ENCODE measurements at places on chromosomes 2 and 18.

DNA sequence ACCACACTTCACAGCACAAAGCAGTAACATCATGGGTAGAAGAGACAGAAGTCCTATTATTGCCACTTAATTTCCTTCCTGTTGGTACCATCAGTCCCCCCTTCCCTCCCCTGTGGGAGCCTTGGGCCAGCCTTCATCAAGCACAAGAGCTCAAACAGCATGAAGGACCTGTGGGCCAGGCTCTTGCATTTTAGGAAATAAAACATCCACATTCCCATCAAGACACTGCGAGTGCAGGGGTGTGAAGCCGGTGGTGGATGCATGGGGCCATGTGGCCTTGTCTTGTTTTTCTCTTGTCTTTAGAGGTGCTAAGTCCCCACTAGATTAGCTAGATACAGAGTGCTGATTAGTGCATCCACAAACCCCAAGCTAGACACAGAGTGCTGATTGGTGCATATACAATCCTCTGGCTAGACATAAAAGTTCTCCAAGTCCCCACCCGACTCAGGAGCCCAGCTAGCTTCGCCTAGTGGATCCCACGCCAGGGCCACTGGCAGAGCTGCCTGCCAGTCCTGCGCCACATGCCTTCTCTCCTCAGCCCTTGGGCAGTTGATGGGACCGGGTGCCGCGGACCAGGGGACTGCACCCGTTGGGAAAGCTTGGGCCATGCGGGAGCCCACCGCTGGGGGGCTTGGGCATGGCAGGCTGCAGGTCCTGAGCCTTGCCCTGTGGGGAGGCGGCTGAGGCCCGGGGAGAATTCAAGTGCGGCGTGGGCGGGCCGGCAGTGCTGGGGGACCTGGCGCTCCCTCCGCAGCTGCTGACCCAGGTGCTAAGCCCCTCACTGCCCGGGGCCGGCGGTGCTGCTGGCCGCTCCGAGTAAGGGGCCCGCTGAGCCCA is 14.7 kb upstream of the PXDN start:
- DNase-seq = no peak
- peaks cover 35% of the 10 kb centered on the region for H3K27me3 ChIP-seq
- no peaks in the 10 kb centered on the region for H3K36me3 ChIP-seq
- no peak overlapping the region for H3K27ac ChIP-seq
- H3K4me1 ChIP-seq = no peaks in the 10 kb centered on the region

DNA sequence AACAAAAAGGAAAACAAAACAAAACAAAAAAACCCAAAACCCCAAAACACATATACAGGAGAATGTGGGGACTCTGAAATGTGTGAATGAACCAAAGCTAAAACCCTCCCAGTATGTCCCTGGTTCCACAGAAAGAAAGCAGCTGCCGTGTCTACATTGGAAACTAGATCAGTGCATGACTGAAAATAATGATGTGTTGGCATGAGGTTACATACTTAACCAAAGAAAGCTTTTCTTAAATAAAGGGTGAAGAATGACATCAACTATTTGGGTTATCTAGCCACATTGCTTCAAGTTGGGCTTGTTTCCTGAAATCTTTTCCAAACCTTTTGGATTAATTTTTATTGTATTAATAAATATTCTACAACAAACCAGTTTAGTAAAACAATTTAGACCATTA is 91.9 kb upstream of the FN1 start:
- no peaks in the 10 kb centered on the region for H3K36me3 ChIP-seq
- no peaks in the 10 kb centered on the region for H3K27me3 ChIP-seq

DNA sequence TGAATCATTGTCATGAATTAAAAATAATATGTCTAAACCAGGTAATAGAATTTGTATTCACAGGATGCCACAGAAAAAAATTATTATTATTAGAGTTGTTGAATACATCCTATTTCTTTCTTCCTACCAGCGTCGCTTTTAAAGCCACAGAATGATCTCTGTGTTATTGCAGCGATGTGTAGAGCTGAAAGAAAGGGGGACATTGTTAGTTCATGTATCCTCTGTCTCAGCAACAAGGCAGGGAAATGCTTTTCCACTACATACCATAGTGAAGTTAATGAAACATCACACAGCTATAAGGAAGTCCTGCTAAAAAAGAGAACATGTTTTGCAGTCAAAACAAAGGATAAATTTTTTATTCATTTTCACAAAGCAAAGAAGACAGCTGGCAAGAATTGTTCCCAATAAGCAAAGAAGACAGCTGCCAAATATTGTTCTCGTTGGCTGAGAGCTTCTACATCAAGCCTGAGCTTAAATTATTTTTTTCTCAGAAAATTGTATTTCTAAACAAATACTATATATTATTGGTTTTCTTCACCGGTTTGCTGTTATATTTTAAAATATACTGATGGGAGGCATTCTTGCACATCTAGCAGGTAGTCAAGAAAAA is 1234.4 kb downstream of the SUCLG1 start:
- H3K27ac ChIP-seq = no peak overlapping the region
- DNase-seq = no peak
- no peaks in the 10 kb centered on the region for H3K4me1 ChIP-seq
- H3K4me3 ChIP-seq = no peak overlapping the region

GRCh38 chr18:35344736-35345459 is 678 bp upstream of the ZNF24 start:
- no peaks in the 10 kb centered on the region for H3K27me3 ChIP-seq
- H3K27ac ChIP-seq = peak overlapping the region; percentile 98
- peaks cover 9% of the 10 kb centered on the region for H3K36me3 ChIP-seq

DNA sequence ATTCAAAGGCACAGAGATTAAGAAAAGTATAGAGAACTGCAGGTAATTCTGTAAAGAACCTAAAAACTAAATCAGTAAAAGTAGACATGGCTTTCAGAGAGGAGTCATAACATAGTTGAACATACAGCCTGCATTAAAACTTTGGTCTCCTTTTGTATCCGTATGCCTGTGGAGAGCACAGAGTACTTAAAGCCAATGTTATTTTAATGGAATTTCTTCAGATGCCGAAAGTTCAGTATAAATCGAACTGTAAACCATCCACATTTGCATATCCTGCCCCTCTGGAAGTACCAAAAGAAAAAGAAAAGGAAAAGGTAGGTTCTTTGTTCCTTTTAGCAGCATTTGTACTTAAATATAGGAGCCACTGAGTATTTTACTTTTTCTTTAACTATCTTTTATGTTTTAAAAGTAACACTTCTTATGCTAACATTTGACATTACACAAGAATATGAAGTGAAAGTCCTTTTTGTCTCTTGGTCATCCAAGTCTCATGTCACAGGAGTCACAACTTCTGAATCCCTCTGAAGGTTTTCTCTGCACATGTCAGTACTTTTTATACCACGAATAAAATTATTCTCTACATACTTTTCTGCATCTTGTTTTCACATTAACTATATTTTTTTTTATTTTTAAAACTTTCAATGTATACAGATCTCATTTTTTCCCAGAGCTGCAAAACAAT is 34.9 kb upstream of the ARMC9 start:
- H3K36me3 ChIP-seq = peaks cover 15% of the 10 kb centered on the region
- H3K27ac ChIP-seq = no peak overlapping the region
- DNase-seq = no peak
- H3K4me3 ChIP-seq = no peak overlapping the region
- no peaks in the 10 kb centered on the region for H3K4me1 ChIP-seq
- no peaks in the 10 kb centered on the region for H3K27me3 ChIP-seq

DNA sequence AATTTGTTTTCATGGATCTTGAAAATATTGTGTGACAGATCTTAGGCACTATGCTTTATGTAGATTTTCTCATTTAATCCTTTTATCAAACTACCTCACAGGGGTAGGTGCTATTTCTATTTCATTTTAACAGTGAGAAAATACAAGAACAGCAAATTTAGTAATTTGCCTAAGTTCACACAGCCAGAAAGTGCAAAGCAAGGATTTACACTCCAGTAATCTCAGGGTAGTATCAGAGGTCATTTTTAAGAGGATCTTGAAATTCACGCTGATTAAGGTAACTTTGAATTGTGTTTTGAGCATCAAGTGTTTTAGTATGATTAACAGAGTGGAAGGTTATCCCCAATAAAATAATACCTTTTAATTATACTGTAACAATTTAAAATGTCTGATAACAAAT is 10.1 kb upstream of the KCNJ3 start:
- no peaks in the 10 kb centered on the region for H3K27me3 ChIP-seq
- DNase-seq = no peak
- H3K4me3 ChIP-seq = no peak overlapping the region
- H3K36me3 ChIP-seq = no peaks in the 10 kb centered on the region
- no peaks in the 10 kb centered on the region for H3K4me1 ChIP-seq
- H3K27ac ChIP-seq = no peak overlapping the region

DNA sequence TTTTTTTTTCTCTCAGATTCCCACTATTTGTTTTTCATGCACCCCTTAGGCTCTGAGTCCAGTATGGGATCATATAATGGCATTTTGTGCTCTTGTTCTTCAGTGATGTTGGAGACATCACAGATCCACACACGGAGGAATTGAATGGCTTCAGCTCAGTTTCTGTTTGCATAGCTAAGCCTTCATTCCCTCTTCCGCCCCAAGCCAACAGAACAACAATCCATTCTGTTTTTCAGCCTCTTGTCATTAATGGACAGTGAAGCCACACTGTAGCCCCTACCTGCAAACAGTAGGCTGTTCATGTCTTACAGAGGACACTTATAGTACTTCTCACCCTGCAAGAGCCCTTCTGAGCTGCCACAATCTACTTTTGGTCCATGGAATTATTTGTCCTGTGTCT is 64.0 kb upstream of the ZSWIM2 start:
- no peaks in the 10 kb centered on the region for H3K27me3 ChIP-seq
- no peak for DNase-seq
- H3K36me3 ChIP-seq = no peaks in the 10 kb centered on the region
- no peak overlapping the region for H3K27ac ChIP-seq
- H3K4me3 ChIP-seq = no peak overlapping the region

GRCh38 chr2:173291412-173291811 is 63.3 kb upstream of the CDCA7 start:
- no peaks in the 10 kb centered on the region for H3K27me3 ChIP-seq
- no peak overlapping the region for H3K27ac ChIP-seq
- no peaks in the 10 kb centered on the region for H3K4me1 ChIP-seq
- DNase-seq = no peak
- H3K4me3 ChIP-seq = no peak overlapping the region
- no peaks in the 10 kb centered on the region for H3K36me3 ChIP-seq

- H3K4me1 ChIP-seq = no peaks in the 10 kb centered on the region
- H3K27me3 ChIP-seq = no peaks in the 10 kb centered on the region
- no peak overlapping the region for H3K4me3 ChIP-seq
- no peak overlapping the region for H3K27ac ChIP-seq
- peaks cover 13% of the 10 kb centered on the region for H3K36me3 ChIP-seq
- no peak for DNase-seq
Observed at GRCh38 chr2:230205721-230206120, 14.1 kb downstream of the SP110 start.

- no peaks in the 10 kb centered on the region for H3K27me3 ChIP-seq
- peak overlapping the region; percentile 72 for H3K4me3 ChIP-seq
- H3K27ac ChIP-seq = peak overlapping the region; percentile 68
Observed at GRCh38 chr2:39778233-39778632, 825 bp downstream of the THUMPD2 start.

DNA sequence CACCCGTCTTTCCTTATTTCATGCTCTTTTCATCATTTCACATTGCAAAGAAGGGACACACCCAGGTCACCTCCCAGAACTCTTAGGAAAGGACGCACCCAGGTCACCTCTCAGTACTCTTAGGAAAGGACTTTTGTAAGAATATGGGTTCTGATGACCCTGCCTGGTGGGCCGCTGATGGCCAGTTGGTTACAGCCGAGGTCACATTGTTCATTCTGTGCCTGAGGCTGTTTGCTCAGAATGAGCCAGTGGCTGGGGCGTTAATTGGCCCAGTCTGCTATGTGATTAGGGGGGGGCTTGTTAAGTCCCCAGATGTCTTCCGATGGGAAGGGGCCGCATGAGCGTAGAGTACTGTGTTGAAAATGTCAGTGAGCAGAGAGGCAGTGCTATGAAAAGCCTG is 9.4 kb downstream of the MLPH start:
- no peak overlapping the region for H3K27ac ChIP-seq
- H3K4me1 ChIP-seq = no peaks in the 10 kb centered on the region
- H3K4me3 ChIP-seq = no peak overlapping the region
- no peak for DNase-seq
- H3K36me3 ChIP-seq = no peaks in the 10 kb centered on the region
- H3K27me3 ChIP-seq = peaks cover 2% of the 10 kb centered on the region

- H3K4me1 ChIP-seq = no peaks in the 10 kb centered on the region
- no peak overlapping the region for H3K4me3 ChIP-seq
- H3K27ac ChIP-seq = no peak overlapping the region
- peaks cover 11% of the 10 kb centered on the region for H3K27me3 ChIP-seq
- DNase-seq = no peak
Observed at GRCh38 chr2:29917781-29918180, 3.6 kb downstream of the ALK start.

DNA sequence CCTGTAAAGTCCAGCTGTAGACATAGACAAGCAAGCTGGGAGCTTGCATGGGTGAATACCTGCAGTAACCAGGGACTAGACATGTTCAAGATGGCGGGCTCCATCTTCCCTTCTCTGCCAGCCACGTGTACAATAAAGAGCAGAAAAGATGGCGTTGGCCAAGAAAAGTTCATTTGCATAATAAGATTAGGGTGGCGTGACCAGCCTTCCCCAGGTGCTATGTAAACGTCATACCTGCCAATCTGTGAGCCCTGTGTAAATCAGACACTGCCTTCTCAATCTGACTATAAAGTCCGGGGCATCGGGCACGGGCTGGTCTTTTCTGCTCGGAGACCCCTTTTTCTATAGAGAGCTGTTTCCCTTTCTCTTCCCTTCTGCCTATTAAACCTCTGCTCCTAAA is 101.6 kb upstream of the XPO1 start:
- H3K4me1 ChIP-seq = no peaks in the 10 kb centered on the region
- H3K36me3 ChIP-seq = no peaks in the 10 kb centered on the region
- no peak for DNase-seq
- no peak overlapping the region for H3K27ac ChIP-seq

DNA sequence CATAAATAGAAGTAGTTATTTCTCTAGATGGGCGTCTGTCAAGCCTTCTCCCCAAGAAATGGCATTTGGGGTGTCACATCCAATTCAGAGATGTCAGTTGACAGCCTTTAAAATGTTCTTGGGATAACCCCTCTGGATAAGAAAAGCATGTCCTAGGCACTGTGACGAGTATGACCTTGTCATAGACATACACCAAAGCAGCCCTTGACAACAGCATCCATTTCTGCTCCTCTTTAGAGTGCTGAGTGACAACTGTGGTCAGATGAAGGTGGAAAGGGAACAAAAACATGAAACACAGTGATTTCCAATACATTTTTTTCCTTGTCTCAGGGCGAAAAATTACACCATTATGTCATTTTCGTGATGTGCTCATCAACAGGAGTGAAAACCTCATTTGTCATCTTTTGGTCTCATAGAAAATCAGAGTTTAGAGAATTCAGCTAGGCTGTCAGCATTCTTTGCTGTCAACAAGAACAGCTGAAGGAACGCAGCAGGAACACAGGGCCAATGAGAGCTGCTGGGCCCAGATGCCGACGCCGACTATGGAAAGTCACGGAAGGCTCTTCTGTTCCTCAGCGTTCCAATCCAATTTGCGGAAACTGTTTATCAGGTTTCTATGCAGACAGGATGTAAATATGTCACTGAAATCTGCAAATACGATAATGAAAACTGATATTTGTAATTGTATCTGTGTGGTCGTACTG is 193.2 kb downstream of the ICOS start:
- no peaks in the 10 kb centered on the region for H3K36me3 ChIP-seq
- H3K27ac ChIP-seq = no peak overlapping the region
- no peak overlapping the region for H3K4me3 ChIP-seq
- no peak for DNase-seq

GRCh38 chr18:28147674-28148171 is 29.2 kb downstream of the CDH2 start:
- peak; percentile 24 for DNase-seq
- H3K36me3 ChIP-seq = no peaks in the 10 kb centered on the region
- H3K27ac ChIP-seq = no peak overlapping the region
- peaks cover 8% of the 10 kb centered on the region for H3K4me1 ChIP-seq
- no peak overlapping the region for H3K4me3 ChIP-seq

GRCh38 chr2:240197462-240198139 is 57.1 kb upstream of the OTOS start:
- no peak overlapping the region for H3K27ac ChIP-seq
- DNase-seq = no peak
- H3K4me1 ChIP-seq = no peaks in the 10 kb centered on the region

Data from HepG2 (cell line).